ENCODE measurements at places on chromosomes 5 and 9. TPM values are rescaled to one million over a fixed set of nuclear protein-coding genes. Genes with fewer than 3 reads are reported as not detected.
A peak's percentile ranks its signal among the peaks of the same experiment; 100 is the strongest.

MCIDAS gene
- total RNA-seq, result not detected

IRX4 gene
- total RNA-seq, result not detected

SLC25A25 gene
- total RNA-seq, result 20.4 TPM

OR1J2 gene
- total RNA-seq, result 0.37 TPM

MOCS2 gene
- total RNA-seq, result 15.2 TPM

DNA sequence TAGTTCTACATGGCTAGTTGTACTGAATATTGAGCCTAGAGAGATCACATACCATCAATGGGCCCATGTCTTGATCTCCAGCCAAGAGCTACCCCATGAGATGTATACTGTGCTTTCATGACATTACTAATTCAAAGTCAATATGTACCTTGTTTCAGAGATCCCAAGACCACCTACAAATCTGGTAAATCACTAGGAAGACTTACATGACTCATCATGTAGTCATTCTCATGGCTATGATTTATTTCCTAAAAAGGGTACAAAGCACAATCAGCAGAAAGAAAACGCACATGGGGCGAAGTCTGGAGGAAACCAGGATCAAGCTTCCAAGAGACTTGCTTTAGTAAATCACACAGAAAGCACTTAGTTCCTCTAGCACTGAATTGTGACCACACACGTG lies 103.0 kb downstream of the PCSK5 start:
- no peaks in the 10 kb centered on the region for H3K27me3 ChIP-seq
- peaks cover 3% of the 10 kb centered on the region for H3K36me3 ChIP-seq
- DNase-seq, result no peak
- H3K4me1 ChIP-seq, result peaks cover 2% of the 10 kb centered on the region
- H3K27ac ChIP-seq, result no peak overlapping the region
- no peak overlapping the region for H3K4me3 ChIP-seq

GRCh38 chr5:170168002-170168401 lies 62.3 kb downstream of the FOXI1 start:
- peaks cover 3% of the 10 kb centered on the region for H3K4me1 ChIP-seq
- no peak for DNase-seq

DNA sequence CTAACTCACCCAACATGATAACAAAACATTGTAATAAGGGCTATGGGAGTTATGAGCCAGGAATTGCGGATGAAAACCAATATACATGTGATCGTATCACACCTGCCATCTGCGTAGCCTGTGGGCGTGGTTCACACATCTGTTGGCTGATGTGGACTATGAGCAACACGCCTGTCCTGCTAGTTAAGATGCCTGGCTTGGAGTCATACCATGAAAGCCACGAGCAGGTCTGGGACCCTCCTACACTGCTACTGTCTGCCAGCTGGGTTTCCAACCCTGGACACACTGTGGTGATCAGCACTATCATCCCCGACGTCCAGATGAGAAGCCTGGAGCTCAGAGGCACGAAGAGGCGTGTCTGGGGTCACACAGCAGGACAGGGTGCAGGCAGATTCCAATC lies 40.2 kb downstream of the STK10 start:
- peak overlapping the region; percentile 95 for H3K27ac ChIP-seq
- peaks cover 59% of the 10 kb centered on the region for H3K4me1 ChIP-seq
- H3K36me3 ChIP-seq, result peaks cover 9% of the 10 kb centered on the region
- H3K4me3 ChIP-seq, result no peak overlapping the region
- DNase-seq, result no peak

DNA sequence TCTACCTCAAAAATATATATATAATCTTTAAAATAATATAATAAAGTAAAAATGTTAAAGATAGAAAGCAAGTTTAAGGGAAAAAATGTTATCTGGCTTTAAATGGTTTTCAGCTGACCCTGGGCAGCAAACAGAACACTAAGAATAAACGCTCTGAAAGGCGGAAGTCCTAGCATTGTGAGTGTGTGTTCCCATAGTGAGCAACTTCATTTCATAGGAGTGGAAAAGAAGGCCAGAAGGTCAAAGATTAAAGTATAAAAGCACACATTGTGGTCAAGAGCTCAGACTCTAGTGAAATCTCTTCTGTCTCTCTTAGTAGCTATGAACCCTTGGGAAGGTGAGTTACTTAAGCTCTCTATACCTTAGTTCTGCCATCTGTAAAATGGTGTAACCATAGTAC lies 374.4 kb downstream of the ENC1 start:
- H3K4me1 ChIP-seq, result peaks cover 2% of the 10 kb centered on the region
- no peak for DNase-seq
- H3K27ac ChIP-seq, result no peak overlapping the region
- peaks cover 13% of the 10 kb centered on the region for H3K27me3 ChIP-seq

GRCh38 chr9:124133727-124134126 lies 122.2 kb downstream of the LHX2 start:
- H3K4me3 ChIP-seq, result no peak overlapping the region
- peaks cover 9% of the 10 kb centered on the region for H3K4me1 ChIP-seq
- H3K36me3 ChIP-seq, result no peaks in the 10 kb centered on the region

DNA sequence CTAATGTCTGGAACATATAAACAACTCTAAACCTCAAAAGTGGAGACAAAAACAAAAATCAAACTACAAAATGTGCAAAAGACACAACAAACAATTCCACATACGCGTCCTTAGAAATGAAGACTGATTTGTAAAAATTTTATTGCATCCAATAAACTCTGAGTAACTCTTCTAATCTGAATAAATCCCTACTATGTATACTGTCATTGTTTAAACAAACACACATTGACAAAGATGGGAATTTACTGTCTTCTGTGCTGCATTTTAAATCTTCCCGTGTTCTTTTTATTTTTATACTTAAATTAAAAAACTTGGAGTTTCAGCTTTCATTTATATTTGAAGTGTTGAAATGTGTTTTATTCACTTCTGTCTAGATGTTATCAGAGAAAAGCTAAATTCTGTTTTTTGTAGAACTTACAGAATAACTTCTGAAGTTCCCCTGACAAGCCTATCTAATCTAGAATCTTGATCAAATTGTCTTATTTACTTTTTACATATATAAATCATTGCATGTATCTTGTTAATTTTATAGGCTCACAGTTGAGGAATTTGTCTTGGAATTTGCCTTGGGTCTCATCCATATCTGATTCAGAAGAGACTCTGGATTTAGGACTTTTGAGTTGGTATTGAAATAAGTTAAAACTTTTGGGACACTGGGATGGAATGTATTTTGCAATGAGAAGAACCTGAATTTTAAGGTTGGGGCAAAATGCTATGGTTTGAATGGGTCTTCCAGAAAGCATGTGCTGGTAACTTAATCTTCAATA lies 2064.4 kb upstream of the C9orf72 start:
- no peak for DNase-seq
- H3K27me3 ChIP-seq, result no peaks in the 10 kb centered on the region
- H3K36me3 ChIP-seq, result no peaks in the 10 kb centered on the region
- no peaks in the 10 kb centered on the region for H3K4me1 ChIP-seq
- no peak overlapping the region for H3K4me3 ChIP-seq

DNA sequence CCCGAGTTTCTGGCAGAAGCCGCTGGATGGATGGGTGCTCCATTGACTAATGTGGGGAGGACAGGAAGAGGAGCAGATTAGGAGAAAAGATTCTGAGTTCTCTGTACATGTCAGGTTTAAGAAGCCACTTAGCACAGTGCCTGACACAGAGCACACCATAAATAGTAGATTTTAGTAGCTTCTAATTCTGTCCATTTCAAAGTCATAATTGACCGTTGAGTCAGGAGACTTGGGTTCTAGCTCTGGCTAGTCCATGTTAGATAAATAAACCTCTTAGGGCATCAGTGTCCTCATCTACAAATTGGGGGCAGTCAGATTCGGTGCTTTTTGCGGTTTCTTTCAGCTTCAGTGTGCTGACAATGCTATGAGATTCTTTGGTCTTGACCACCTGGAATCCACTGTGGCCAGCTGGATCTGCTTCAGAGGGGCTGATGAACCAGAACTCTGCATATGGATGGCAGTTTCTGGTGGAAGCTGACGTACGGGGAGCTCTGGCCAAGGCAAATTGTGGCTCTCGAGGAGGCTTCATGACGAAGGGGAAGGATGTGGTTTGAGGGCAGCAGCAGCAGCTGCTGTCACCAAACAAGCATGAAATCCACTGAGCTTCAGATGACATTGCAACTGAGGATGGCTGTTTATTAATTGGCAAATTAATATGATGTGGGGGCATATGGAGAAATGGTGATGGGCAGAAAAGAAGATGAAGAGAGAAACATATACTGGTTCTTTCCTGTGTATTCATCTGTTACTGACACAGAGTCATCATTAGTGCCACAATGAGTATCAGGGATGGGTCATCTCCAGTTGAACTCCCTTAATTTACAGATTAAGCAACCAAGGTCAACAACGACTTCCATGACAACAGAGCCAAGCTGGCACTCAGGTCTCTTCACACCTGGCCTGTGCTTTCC lies 134.4 kb downstream of the AOPEP start:
- no peaks in the 10 kb centered on the region for H3K27me3 ChIP-seq
- H3K4me3 ChIP-seq, result peak overlapping the region; percentile 85

DNA sequence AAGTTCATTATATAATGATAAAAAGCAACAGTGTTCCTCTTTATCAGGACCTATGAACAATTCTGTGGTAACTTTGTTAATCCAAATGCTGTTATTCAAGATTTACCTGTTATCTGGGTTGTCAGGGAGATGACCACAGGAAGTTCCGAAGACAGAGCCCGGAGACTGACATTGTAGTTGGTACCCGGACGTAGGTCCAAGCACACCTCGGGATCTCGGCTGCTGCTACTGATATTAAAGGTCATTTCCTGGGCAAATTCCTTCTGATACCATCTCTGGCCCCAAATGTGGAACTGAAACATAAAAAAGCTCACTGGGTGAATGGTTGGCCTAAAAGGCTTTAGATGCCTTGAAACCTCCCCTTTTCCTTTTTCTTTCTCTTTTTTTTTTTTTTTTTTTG lies 96.7 kb downstream of the SUSD1 start:
- H3K27ac ChIP-seq, result no peak overlapping the region
- no peak overlapping the region for H3K4me3 ChIP-seq
- H3K36me3 ChIP-seq, result peaks cover 7% of the 10 kb centered on the region
- DNase-seq, result no peak
- H3K4me1 ChIP-seq, result peaks cover 29% of the 10 kb centered on the region
- H3K27me3 ChIP-seq, result no peaks in the 10 kb centered on the region

DNA sequence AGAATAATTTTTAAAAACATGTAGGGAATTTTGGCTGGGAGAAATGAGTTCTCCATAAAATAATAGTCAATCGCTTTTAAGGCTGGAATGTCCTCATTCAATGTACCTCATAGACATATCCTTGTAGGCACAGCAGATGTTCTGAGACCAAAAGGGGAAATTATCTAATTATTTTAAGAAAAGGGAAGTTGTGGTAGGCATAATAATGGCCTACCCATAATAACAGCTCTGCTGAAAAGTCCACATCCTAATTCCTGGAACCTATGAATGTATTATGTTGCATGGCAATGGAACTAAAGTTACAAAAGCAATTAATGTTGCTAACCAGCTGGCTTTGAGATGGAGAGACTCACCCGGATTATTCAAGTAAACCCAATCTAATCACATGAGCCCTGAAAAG lies 216.1 kb downstream of the TRIM36 start:
- no peak for DNase-seq
- H3K27me3 ChIP-seq, result no peaks in the 10 kb centered on the region
- H3K36me3 ChIP-seq, result no peaks in the 10 kb centered on the region
- H3K27ac ChIP-seq, result no peak overlapping the region

Measured in T-helper 17 cell (primary cell).